ENCODE measurements at places on chromosomes 11 and 22. TPM values are rescaled to one million over a fixed set of nuclear protein-coding genes. Genes with fewer than 3 reads are reported as not detected.

- no peaks in the 10 kb centered on the region for H3K4me1 ChIP-seq
- no peak overlapping the region for H3K27ac ChIP-seq
- DNase-seq = no peak
- no peak overlapping the region for H3K4me3 ChIP-seq
Observed at GRCh38 chr11:75369560-75370255, 18.2 kb upstream of the ARRB1 start.

The SLC1A2 gene
- total RNA-seq = 0.08 TPM

DNA sequence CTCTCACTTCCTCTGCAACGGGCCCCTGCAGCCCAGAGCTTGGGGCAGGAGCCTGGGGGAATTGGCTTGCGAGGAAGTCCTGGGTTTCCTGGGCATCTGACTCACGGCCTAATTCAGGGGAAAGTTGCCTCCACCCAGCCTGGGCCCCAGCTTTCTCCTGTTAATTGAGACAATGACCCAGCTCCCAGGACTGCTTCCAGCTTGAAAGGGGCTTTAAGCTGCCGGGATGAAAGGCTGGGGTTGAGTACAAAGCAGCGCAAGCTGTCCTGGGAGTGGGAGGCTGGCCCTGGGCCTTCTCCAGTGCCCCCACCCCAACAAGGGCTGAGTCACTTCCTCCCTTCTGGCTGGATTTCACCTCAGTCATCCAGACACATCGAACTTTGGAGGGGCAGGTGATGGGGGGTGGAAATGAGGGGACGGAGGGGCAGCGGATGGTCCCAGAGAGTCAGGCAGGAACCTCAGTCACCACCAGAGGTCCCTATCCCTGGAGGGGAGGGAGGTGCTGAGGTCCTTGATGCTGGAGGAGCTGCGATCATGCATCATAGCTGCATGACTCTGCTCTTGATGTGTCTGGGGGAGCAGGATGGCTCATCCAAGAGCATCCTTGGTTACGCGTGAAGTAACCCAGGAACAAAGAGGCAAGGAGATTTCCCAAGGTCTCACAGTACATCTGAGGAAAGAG is 30.1 kb upstream of the OAF start:
- DNase-seq = no peak
- H3K27ac ChIP-seq = no peak overlapping the region
- no peak overlapping the region for H3K4me3 ChIP-seq
- no peaks in the 10 kb centered on the region for H3K4me1 ChIP-seq
- H3K36me3 ChIP-seq = no peaks in the 10 kb centered on the region
- H3K27me3 ChIP-seq = peaks cover 3% of the 10 kb centered on the region

DNA sequence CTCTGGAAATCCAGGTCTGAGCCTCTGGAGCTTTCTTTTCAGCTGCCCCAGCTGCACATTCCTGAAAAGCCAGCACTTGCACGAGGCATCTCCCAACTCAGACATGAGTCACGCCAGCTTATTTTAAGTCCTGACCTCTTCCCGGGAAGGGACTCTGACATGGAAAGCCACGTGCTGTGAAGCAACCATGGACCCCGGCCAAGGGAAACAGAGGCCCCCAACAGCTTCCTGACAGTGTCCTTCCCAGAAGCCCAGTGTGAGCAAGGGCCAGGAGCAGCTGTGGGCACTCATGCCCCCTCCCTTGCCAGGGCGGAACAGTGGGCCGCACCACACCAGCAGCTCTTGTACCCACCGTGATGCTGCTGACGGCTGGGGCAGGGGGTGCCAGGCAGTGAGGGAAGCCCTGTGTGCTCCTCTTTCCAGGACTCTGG is 118.8 kb upstream of the CADM1 start:
- H3K27ac ChIP-seq = no peak overlapping the region
- no peak for DNase-seq
- no peaks in the 10 kb centered on the region for H3K27me3 ChIP-seq

The MYH9 gene
- 497 TPM for total RNA-seq

DNA sequence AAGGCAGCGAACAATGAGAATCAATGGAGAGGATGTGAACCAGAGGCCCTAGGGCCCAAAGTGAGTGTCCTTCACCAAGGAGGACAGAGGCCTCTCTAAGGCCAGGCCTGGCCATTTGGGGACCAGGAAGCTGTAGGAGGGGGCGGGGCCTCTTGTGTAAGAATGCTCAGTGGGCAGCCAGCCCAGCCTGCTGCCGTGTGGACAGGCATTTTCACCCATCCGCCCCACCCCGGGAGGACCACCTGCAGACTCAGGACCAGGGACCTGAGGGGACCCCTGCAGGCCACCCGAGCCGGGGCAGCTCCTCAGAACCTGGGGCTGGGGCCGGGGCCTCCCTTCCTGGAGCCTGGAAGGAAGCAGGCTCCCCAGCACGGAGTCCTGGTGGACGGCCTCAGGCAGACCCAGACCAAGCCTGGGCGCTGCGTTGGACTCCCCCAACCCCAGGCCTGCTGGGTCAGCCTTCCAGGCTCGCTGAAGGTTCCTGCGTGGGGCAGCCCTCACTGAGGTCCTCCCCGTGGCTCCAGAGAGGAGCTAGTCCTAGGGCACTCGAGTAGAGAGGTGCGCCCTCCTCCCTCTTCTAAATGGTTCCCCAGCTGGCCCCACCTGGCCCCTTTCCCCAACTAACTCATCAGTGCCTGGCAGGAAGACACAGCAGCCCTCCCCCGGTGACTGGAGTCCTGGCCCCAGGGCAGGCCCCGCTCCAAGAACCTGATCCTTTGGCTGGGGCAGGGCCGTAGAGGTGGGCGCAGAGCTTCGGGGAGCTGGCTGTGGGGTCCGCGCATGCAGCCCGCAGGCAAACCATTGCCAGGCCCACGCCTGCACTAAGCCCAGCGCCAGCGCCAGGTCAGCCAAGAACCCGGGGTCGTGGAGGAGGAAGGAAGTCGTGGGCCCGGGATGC is 1.5 kb upstream of the TRABD start:
- H3K4me1 ChIP-seq = peaks cover 25% of the 10 kb centered on the region
- H3K4me3 ChIP-seq = peak overlapping the region; percentile 84
- H3K27me3 ChIP-seq = no peaks in the 10 kb centered on the region

DNA sequence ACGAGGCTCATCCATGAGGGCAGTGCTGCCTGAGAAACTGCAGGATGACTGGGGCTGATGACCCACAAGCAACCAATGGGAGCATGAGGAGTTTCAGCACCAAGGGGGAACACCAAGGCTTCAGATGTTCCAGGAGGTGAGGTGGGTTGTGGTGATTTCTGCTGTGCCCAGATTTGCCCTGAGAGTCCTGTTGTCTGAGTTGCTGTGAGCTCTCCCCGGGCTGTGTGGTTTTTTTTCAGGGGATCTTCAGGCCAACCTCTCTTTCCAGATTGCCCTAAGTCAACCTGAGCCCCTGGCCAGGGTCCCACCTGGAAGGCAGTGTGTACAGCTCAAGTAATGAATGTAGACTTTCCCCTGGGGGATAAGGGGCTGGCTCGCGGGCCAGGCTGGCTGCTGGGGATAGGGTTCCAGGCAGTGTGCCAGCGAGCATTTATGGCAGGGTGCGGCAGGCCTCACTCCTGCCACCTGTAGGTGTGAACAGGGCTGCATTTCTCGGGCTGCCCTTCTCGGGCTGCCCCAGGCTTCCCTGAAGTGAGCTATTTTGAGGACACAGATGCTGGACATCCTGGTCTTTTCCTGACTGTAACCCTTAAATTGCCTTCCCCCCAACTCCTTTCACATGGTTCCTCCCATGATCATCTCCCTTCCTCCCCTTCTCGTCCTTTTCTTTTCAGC is 9.8 kb downstream of the SLC22A6 start:
- H3K4me3 ChIP-seq = no peak overlapping the region
- DNase-seq = no peak
- no peaks in the 10 kb centered on the region for H3K36me3 ChIP-seq
- H3K27ac ChIP-seq = no peak overlapping the region
- no peaks in the 10 kb centered on the region for H3K4me1 ChIP-seq

DNA sequence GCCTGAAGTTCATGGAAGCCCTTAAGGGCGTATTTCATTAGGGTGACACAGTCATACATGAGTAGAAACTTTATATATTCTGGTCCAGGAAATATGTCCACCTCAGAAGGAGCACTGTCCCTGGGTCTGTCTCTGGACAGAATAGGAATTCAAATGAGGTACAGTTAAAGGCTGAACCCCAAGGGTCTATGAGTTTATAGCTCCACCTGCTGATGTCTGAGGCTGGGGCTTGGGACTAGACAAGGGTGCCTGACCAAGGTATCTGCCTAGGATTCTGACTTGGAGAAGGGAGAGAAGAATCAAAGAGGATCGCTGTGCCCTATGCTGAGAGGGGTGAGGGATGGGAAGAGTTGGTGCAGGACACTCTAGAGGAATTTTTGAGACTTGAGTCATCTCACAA is 14.9 kb downstream of the HEPHL1 start:
- H3K4me1 ChIP-seq = no peaks in the 10 kb centered on the region
- no peaks in the 10 kb centered on the region for H3K36me3 ChIP-seq
- H3K27ac ChIP-seq = no peak overlapping the region
- no peak overlapping the region for H3K4me3 ChIP-seq
- no peaks in the 10 kb centered on the region for H3K27me3 ChIP-seq

- H3K27ac ChIP-seq = no peak overlapping the region
- no peak overlapping the region for H3K4me3 ChIP-seq
- no peaks in the 10 kb centered on the region for H3K36me3 ChIP-seq
- 0 out of 2 replicates have a peak, but pooled peaks cover 3% of the 10 kb centered on the region for H3K27me3 ChIP-seq
- H3K4me1 ChIP-seq = no peaks in the 10 kb centered on the region
- no peak for DNase-seq
Observed at GRCh38 chr22:50641696-50642607, 14.0 kb upstream of the ARSA start.

- no peaks in the 10 kb centered on the region for H3K27me3 ChIP-seq
- H3K4me1 ChIP-seq = no peaks in the 10 kb centered on the region
- H3K4me3 ChIP-seq = no peak overlapping the region
- H3K36me3 ChIP-seq = no peaks in the 10 kb centered on the region
Observed at GRCh38 chr11:55949330-55949729, 13.1 kb upstream of the OR5I1 start.

DNA sequence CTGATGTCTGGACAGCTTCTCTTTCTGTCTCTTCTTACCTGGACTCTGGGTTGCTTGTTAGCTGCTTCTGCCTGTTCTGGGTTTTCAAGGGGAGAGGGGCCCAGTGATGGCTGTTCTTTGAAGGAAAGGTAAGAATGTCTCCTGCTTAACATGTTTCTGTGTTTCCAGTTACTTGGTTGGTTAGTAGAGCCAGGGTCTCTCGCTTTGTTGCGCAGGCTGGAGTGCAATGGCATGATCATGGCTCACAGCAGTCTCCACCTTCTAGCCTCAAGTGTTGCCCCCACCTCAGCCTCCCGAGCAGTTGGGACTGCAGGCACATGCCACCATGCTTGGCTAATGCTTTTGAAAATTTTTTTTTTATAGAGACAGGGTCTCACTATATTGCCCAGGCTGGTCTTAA is 126.6 kb downstream of the BCR start:
- H3K27ac ChIP-seq = no peak overlapping the region
- H3K4me3 ChIP-seq = no peak overlapping the region
- H3K36me3 ChIP-seq = peaks cover 6% of the 10 kb centered on the region
- no peak for DNase-seq

The CRYBA4 gene
- total RNA-seq = not detected

- H3K4me3 ChIP-seq = no peak overlapping the region
- H3K36me3 ChIP-seq = no peaks in the 10 kb centered on the region
- no peak overlapping the region for H3K27ac ChIP-seq
- DNase-seq = no peak
Observed at GRCh38 chr11:11777897-11778296, 63.9 kb upstream of the USP47 start.

GRCh38 chr11:134361661-134362060 is 29.9 kb downstream of the GLB1L2 start:
- DNase-seq = no peak
- H3K27ac ChIP-seq = no peak overlapping the region
- no peaks in the 10 kb centered on the region for H3K27me3 ChIP-seq
- H3K36me3 ChIP-seq = no peaks in the 10 kb centered on the region
- H3K4me3 ChIP-seq = no peak overlapping the region
- no peaks in the 10 kb centered on the region for H3K4me1 ChIP-seq

The MRGPRX4 gene
- not detected for total RNA-seq

DNA sequence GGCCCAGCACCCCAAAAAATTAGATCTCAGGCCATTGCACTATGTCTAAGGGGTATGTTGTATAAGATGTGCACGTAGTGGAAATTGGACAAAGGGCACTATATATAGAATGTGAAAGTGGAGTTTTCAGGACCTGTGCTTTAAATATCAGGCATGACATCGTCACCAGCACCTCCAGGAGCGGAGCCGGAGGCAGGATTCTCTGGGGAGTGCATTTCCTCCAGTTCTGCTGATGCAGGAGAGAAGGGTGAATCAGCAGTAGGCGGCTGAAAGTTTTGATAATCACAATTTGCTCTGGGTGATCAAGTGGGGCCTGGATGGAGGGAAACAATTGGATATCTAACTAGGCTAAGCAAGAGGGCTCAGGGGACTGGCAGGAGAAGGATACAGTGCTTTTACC is 69.1 kb upstream of the NTM start:
- peaks cover under 1% of the 10 kb centered on the region for H3K27me3 ChIP-seq
- H3K36me3 ChIP-seq = no peaks in the 10 kb centered on the region
- DNase-seq = no peak

The UBQLNL gene
- 0.33 TPM for total RNA-seq

DNA sequence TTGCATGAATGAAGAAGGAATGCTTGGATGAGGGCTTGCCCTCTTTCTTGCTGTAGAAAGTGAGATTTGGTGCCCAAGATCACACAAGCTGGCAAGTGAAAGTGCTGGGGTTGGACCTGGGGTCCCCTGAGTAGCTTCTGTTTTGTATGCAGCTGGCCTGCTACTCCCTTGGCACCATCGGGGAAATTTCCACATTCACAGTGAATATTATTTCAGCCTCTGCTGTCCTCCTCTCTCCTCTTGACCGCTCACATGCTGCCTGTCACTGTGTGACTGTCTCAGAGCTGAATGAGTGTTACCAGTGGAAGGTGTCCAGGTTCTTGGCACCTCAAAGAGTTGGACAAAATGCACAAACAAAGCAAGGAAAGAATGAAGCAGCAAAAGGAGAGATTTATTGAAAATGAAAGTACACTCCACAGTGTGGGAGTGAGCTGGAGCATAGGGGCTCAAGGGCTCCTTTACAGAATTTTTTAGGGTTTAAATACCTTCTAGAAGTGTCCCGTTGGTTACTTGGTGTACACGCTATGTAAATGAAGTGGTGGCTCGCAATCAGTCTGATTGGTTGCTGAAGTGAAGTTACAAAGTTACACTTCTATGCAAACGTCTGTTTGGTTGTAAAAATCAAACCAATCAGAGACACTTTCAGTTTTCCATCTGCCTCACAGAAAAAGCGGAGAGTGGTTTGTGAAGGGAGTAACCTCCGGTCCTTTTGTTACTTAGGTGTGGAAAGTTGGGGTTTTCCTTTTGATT is 87.4 kb downstream of the DEPDC5 start:
- H3K27me3 ChIP-seq = no peaks in the 10 kb centered on the region
- H3K36me3 ChIP-seq = peaks cover 15% of the 10 kb centered on the region
- H3K4me1 ChIP-seq = peaks cover 6% of the 10 kb centered on the region
- no peak for DNase-seq
- H3K4me3 ChIP-seq = no peak overlapping the region
